ENCODE measurements at places on chromosomes 5 and 9. TPM values are rescaled to one million over a fixed set of nuclear protein-coding genes. Genes with fewer than 3 reads are reported as not detected.

Gene NEURL1B
- 2.8 TPM for total RNA-seq

Gene PTGES
- 0.19 TPM for total RNA-seq

Gene LHX2
- total RNA-seq = not detected

Gene SLIT3
- 7.6 TPM for total RNA-seq

Gene SLCO6A1
- total RNA-seq = not detected

Gene WHRN
- total RNA-seq = 7.3 TPM

Gene NIPBL
- total RNA-seq = 48.1 TPM

Gene SHC3
- 0.19 TPM for total RNA-seq

GRCh38 chr5:141692533-141692888 lies 10.5 kb upstream of the ARAP3 start:
- no peak overlapping the region for H3K4me3 ChIP-seq
- no peak overlapping the region for H3K27ac ChIP-seq
- H3K27me3 ChIP-seq = no peaks in the 10 kb centered on the region
- no peak for DNase-seq

DNA sequence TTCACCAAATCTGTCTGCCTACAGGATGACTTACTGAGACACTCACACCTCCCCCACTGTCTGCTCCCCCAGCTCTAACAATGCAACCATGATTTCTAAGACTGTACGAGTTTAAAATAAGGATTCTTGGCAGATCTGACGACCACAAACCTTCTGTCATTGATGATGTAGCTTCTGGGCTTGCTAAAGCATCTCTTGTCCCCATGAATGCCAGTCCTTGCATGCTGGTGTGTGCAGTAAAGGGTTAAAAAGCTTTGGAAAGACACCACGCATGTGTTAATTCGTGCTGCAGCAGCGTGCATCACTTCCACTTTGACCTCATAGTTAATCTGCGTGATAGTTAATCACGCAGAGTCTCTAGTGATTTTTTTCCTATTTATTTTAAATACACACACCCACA lies 411 bp upstream of the GABRG2 start:
- H3K27ac ChIP-seq = no peak overlapping the region
- H3K27me3 ChIP-seq = no peaks in the 10 kb centered on the region
- no peaks in the 10 kb centered on the region for H3K4me1 ChIP-seq

DNA sequence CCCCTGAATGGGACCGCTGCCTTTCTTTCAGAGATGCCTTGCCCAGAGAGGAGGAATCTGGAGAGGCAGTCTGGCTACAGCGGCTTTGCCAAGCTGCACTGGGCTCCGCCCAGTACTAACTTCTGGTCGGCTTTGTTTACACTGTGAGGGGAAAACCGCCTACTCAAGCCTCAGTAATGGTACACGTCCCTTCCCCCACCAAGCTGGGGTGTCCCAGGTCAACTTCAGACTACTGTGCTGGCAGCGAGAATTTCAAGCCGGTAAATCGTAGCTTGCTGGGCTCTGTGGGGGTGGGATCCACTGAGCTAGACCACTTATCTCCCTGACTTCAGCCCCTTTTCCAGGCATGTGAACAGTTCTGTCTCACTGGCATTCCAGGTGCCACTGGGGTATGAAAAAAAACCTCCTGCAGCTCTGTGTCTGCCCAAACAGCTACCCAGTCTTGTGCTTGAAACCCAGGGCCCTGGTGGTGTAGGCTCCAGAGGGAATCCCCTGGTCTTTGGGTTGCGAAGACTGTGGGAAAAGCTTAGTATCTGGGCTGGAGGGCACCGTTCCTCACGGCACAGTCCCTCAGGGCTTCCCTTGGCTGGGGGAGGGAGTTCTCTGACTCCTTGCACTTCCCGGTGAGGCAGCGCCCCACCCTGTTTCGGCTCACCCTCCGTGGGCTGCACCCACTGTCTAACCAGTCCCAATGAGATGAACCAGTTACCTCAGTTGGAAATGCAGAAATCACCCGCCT lies 171.2 kb downstream of the CWC27 start:
- DNase-seq = peak; percentile 22
- no peaks in the 10 kb centered on the region for H3K27me3 ChIP-seq
- no peak overlapping the region for H3K27ac ChIP-seq
- no peaks in the 10 kb centered on the region for H3K4me1 ChIP-seq
- no peak overlapping the region for H3K4me3 ChIP-seq

DNA sequence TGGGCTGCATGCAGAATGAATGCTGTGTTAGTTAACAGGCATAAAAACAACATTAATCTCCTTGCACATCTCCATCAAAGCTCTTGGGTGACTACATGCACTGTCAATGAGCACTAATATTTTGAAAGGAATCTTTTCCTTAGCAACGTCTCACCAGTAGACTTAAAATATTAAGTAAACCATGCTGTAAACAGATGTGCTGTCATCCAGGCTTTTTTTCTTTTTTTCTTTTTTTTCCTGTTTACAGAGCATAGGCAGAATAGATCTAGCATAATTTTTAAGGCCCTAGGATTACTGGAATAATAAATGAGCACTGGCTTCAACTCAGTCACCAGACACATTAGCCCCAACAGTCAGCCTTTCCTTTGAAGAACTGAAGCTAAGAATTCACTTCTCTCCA lies 36.3 kb downstream of the UBQLN1 start:
- H3K27me3 ChIP-seq = no peaks in the 10 kb centered on the region
- no peak overlapping the region for H3K4me3 ChIP-seq

- DNase-seq = no peak
- peaks cover 44% of the 10 kb centered on the region for H3K4me1 ChIP-seq
- no peak overlapping the region for H3K4me3 ChIP-seq
- H3K36me3 ChIP-seq = no peaks in the 10 kb centered on the region
- H3K27ac ChIP-seq = peak overlapping the region; percentile 71
Observed at GRCh38 chr9:131715906-131716305, 24.0 kb downstream of the RAPGEF1 start.

- no peaks in the 10 kb centered on the region for H3K4me1 ChIP-seq
- no peak overlapping the region for H3K4me3 ChIP-seq
- H3K27ac ChIP-seq = no peak overlapping the region
- no peak for DNase-seq
- H3K27me3 ChIP-seq = no peaks in the 10 kb centered on the region
Observed at GRCh38 chr5:134494780-134495179, 30.7 kb upstream of the JADE2 start.

DNA sequence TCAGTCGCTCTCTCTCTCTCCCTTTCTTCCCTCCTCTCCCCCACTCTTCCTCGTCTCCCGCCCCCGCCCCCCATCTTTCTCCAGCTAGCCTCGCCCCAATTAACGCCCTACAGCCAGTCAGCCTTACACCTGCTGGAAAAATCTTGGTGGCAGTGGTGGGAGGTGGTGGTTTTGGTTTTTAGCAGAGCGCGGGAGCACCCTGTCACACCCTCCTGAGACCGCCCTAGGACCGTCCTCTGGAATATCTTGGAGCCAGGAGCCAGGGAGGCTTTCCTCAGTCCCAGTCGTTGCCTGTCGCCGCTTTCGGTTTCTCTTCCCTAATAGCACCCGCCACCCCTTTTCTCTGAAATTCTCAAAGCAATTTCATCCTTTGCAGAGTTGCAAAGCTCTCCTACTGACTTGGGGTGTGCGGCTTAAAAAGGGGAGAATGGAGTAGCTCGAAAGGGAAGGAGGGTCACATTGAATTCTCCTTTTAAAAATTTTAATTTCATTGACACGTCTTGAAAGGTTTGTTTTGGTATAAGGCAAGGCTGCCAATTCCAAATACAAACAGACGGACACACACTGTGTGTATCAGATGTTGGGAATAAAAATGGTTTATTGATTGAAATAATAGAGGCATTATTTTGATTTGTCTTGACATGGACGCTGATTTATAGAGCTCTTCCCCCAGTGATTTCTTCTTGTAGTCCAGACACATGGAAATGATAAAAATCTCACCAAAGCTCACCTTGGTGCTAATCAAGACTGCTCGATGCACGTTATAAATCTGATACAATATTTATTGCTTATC lies 301.3 kb downstream of the PARP8 start:
- peak; percentile 58 for DNase-seq
- peak overlapping the region; percentile 36 for H3K4me3 ChIP-seq
- peaks cover 21% of the 10 kb centered on the region for H3K4me1 ChIP-seq
- no peaks in the 10 kb centered on the region for H3K36me3 ChIP-seq
- H3K27me3 ChIP-seq = peaks cover 5% of the 10 kb centered on the region

DNA sequence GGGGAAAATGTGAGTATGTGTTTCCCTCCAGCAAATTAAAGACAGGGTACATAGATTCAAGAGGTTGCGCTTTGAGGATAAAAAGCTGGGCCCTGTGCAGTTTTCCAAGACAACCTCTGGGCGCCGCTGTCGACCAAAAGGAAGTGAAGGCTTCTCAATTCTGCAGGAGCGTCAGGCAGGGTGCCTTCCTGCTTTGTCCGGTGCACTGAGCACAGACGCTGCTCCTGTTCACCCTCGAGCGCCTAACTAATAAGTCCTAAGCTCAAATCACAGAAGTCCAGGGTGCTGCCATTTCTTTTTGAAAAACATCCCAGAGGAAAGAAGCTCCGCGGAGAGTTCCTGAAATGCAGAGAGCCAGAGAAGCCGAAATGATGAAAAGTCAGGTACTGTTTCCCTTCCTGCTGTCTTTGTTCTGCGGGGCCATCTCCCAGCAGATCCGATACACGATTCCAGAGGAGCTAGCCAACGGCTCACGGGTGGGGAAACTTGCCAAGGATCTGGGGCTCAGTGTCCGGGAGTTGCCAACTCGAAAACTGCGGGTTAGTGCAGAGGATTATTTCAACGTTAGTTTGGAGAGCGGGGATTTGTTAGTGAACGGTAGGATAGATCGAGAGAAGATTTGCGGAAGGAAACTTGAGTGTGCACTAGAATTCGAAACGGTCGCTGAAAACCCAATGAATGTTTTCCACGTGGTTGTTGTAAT lies at the start of gene PCDHGB1:
PCDHGB1 (plus strand) TSS at position 183 of the 703 bp plus-strand sequence; CDS start at position 345, 162 bp downstream.
- H3K27me3 ChIP-seq = no peaks in the 10 kb centered on the region
- H3K4me1 ChIP-seq = no peaks in the 10 kb centered on the region
- no peak for DNase-seq
- no peaks in the 10 kb centered on the region for H3K36me3 ChIP-seq
- H3K4me3 ChIP-seq = no peak within 1 kb of the TSS

GRCh38 chr5:177367981-177368868 lies 10.5 kb downstream of the RGS14 start:
- peaks cover 42% of the 10 kb centered on the region for H3K4me1 ChIP-seq
- H3K27me3 ChIP-seq = no peaks in the 10 kb centered on the region
- no peak overlapping the region for H3K4me3 ChIP-seq
- no peaks in the 10 kb centered on the region for H3K36me3 ChIP-seq

DNA sequence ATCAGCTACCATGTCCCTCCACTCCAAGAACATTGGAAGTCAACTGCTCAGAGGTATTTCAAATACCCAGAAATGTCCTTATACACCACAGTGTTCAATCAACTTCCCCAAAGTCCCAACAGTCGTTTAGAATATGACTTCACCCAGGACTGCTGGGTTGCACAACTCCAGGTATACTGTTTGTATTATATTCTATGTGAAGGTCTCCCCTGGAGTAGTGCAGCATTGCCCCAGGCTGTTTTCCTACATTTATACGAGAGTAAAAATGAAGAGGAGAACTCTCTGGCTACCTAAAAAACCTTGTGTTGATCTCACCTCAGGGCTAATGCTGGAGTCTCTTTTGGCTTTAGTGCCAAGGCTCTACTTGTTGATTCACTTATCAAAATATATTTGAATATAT lies 183.6 kb upstream of the MAP3K1 start:
- no peak for DNase-seq
- no peaks in the 10 kb centered on the region for H3K36me3 ChIP-seq
- H3K4me3 ChIP-seq = no peak overlapping the region

DNA sequence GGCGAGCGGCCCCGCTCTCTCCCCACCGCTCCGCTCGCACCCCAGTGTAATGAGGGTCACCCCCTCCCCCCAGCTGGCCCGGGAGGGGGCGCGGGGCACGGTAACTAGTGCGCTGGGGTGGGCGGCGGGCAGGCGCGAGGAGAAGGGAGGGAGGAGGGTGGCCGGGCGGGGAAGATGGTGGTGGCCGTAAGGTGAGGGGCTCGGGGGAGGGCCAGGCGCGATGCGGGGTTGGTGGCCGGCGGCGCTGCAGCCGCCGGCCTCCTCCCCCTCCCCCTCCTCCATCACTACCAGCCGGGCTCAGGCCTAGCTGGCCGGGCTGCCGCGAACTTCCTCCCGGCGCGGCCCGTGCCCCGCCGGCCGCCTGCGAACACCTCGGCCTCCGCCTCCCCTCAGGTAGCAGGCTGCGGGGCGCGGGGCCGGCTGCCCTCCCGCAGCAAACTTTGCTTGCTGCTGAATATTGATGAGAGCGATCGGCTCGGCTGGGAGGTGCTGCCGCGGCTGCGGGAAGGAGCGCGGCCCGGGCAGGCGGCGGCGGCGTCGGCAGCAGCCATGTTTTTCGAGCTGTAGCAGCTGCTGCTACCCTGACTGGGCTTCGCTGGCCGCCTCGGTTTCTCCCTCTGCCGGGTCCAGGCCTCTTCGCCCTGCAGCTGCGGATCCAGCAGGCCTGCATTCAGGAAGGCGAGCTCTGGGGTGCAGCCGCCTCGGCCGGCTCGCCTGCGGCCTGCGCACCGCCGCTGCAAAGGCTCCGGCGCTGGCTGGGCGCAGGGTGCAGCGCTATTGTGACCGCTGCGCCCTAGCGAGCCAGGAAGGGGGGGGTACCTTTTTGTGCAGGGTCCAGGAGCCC lies 502 bp downstream of the NSD1 start:
- peaks cover 8% of the 10 kb centered on the region for H3K36me3 ChIP-seq
- peak; percentile 75 for DNase-seq
- peak overlapping the region; percentile 60 for H3K4me3 ChIP-seq
- no peaks in the 10 kb centered on the region for H3K27me3 ChIP-seq

- DNase-seq = no peak
- H3K27ac ChIP-seq = no peak overlapping the region
- no peaks in the 10 kb centered on the region for H3K36me3 ChIP-seq
- no peaks in the 10 kb centered on the region for H3K27me3 ChIP-seq
- no peak overlapping the region for H3K4me3 ChIP-seq
- no peaks in the 10 kb centered on the region for H3K4me1 ChIP-seq
Observed at GRCh38 chr9:36823466-36823865, 210.6 kb downstream of the PAX5 start.

DNA sequence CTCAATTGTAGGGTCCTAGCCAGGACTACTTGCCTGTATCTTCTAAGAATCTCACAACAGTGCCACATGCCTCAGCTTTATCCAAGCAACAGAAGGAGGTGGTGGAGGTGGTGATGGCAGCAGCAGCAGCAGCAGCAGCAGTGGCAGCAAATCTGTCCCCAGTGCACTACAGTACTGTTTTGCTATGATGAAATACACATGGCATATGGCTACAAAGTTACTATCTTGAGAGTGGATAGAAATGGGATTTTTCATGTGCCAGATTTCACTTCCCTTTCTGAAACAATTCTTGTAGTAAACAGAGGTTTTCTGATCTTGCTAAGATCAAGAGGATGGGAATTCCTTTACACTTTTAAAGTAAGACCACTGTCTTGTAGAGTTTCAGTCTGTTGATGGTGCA lies 8.1 kb upstream of the CYSTM1 start:
- no peak overlapping the region for H3K4me3 ChIP-seq
- no peak overlapping the region for H3K27ac ChIP-seq
- no peaks in the 10 kb centered on the region for H3K27me3 ChIP-seq
- no peaks in the 10 kb centered on the region for H3K36me3 ChIP-seq

- no peak overlapping the region for H3K4me3 ChIP-seq
- H3K36me3 ChIP-seq = no peaks in the 10 kb centered on the region
- no peaks in the 10 kb centered on the region for H3K4me1 ChIP-seq
- no peak overlapping the region for H3K27ac ChIP-seq
- H3K27me3 ChIP-seq = no peaks in the 10 kb centered on the region
Observed at GRCh38 chr5:74664551-74664950, 20.5 kb upstream of the HEXB start.

GRCh38 chr5:154302161-154302560 lies 111.6 kb downstream of the GALNT10 start:
- H3K4me3 ChIP-seq = no peak overlapping the region
- H3K36me3 ChIP-seq = no peaks in the 10 kb centered on the region
- DNase-seq = peak; percentile 91
- H3K4me1 ChIP-seq = peaks cover 8% of the 10 kb centered on the region
- H3K27me3 ChIP-seq = no peaks in the 10 kb centered on the region
- peak overlapping the region; percentile 38 for H3K27ac ChIP-seq

Measured in pancreas (tissue), 10 donors.